ENCODE measurements at places on chromosomes 12 and 14. TPM values are rescaled to one million over a fixed set of nuclear protein-coding genes. Genes with fewer than 3 reads are reported as not detected.

GRCh38 chr14:99214701-99215100 is 57.3 kb downstream of the BCL11B start:
- DNase-seq = no peak

HSPB8 gene
- 7.7 TPM for total RNA-seq

- peak; percentile 83 for DNase-seq
Measured at GRCh38 chr14:75968456-75968855, 13.3 kb downstream of the TGFB3 start.

DNA sequence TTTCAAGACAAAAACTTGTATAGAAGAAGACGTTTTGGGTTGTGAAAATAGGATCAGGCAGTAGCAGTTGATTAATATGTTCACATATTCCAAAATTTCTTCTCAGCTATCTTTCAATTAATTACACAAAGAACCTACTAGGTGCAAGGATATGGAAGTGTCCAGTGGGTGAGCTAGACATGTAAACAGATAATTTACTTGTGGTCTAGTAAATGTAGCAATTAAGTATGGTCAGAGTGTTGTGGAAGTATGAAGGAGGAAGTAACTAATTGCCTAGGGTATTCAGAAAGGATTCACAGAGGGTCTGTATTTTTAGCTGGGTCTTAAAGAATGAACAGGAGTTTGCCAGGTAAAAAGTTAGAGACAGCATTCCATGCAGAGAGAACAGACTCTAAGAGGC is 5.9 kb downstream of the GOLGA5 start:
- no peak for DNase-seq

GRCh38 chr12:80491166-80491565 is 47.1 kb downstream of the PTPRQ start:
- no peak for DNase-seq

DNA sequence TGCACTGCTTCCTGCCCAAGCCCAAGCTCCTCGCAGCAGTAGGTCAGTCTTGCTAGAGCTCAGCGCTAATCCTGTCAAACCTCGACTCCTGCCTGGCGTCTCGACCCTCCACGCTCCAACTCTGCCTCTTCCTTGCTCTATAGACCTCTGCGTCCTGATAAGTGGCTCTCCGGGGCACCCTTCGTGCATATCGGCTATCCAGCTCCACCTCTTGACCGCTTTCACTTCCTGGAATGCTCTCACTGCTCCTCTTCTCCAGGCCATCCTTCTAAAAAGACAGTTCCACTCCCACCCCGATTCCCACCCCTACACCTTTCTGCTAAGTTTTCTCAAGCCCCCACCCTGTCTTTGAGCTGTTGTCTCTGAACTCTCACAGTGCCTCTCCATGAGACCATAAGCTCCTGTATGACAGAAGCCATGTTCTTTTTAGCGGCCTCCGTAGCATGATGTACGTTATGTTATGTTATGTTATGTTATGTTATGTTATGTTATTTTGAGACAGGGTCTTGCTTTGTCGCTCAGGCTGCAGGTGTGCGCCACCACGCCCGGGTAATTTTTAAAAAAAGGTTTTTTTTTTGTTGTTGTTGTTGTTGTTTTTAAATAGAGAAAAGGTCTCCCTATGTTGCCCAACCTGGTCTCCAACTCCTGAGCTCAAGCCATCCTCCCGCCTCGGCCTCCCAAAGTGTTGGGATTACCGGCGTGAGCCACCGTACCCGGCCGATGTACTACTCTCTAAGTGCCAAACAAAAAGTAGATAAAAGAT is 601 bp downstream of the COX14 start:
- no peak for DNase-seq

ASIC1 gene
- 4.9 TPM for total RNA-seq

- no peak for DNase-seq
Measured at GRCh38 chr14:93748208-93749075, 39.8 kb downstream of the PRIMA1 start.

OR6C2 gene
- total RNA-seq = not detected

DNA sequence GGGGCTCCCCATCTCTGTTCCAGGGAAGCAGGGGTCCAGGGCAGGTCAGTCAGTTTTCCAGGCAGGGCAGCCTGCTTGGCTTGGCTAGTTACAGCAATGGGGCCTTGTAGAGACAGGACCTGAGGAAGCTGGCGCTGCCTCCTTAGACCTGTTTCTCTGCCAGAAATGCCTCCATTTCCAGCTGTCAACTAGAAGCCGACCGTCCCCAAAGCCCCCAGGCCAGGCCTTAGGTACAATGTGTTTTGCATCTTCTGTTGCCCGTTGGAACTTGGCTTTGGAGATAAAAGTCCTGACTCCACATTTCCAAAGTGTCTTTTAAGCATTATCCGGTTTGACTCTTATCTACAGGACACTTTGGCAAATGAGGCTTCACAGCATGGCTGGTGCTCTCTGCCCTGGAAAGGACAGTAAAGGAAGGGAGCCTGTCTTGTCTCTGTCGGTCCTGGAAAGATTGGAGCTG is 42.6 kb downstream of the KRT80 start:
- DNase-seq = no peak

- no peak for DNase-seq
Measured at GRCh38 chr12:2647186-2647585, 147.6 kb upstream of the FKBP4 start.

- DNase-seq = peak; percentile 95
Measured at GRCh38 chr12:109951136-109951535, 45.0 kb downstream of the GIT2 start.

AQP6 gene
- not detected for total RNA-seq

NGB gene
- not detected for total RNA-seq

SLIRP gene
- total RNA-seq = 209 TPM

DNA sequence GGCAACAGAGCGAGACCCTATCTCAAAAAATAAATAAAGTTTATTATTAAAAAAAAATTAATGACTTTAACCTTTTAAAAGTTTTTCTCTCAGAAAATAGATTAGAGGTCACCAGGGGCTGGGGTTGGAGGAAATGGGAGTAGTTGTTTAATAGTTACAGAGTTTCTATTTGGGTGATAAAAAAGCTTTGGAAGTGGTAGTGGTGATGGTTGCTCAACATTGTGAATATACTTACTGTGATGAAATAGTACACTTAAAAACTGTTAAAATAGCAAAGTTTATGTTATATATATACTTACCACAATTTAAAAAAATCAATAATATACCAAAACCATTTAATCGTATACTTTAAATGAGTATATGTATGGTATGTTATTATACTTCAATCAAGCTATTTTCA is 59.6 kb downstream of the ARL6IP4 start:
- no peak for DNase-seq

- peak; percentile 63 for DNase-seq
Measured at GRCh38 chr12:62693376-62694050, 226.9 kb downstream of the MON2 start.

Data from fibroblast of the aortic adventitia (primary cell).